Muscle of leg (tissue), 16 donors: ENCODE measurements at places on chromosomes 1 and 21. TPM values are rescaled to one million over a fixed set of nuclear protein-coding genes. Genes with fewer than 3 reads are reported as not detected.

PAPPA2 gene
- 0.46 TPM for polyA plus RNA-seq

EDARADD gene
- polyA plus RNA-seq = 1.1 TPM

C1QB gene
- 23.6 TPM for polyA plus RNA-seq

DNA sequence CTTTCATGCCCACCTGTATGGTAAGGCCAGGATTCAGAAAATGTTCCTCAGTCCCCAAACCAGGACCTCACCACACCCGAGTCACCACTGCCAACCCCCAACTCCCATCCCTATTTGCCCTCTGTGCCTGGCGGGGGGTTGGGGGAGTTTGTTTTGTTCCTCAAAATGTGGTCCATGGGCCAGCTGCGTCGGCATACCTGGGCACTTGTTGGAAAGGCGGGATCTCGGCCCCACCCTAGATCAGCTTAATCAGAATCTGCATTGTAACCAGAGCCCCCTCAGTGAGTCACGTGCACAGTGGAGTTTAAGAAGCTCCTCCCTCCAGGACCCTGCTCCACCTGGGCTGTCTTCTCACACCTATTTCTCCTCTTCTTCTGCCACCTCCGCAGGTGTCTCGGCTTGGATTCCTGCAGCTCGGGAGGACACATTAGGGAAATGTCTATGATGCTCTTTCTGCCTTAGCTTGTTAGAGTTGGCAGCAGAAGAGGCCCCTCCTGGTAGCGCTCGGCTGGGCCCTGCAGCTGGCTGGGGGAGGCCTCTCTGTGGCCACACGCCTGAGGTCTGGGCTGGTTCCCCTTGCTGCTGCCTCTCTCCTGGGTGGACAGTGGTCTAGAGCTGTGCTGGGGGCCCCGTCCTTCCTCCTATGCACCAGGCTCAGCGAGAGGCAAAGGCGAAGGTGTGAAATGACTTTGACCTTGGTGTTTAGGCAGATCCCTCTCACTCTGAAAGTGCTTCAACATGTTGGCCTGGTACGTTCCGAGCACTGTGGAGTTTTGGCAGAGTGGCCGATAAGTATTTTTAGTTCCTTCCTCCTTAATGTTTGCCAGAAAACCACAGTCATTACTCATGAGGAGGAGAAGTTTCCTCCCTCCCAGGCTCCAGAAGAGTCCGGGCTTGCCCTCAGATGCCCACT is 41.8 kb upstream of the CAMTA1 start:
- peaks cover 2% of the 10 kb centered on the region for H3K27me3 ChIP-seq
- peaks cover 7% of the 10 kb centered on the region for H3K4me1 ChIP-seq
- no peak overlapping the region for H3K4me3 ChIP-seq
- DNase-seq = peak; percentile 89

GRCh38 chr1:182493063-182493462 is 43.1 kb downstream of the RGSL1 start:
- H3K36me3 ChIP-seq = no peaks in the 10 kb centered on the region
- H3K27me3 ChIP-seq = no peaks in the 10 kb centered on the region
- DNase-seq = no peak
- no peaks in the 10 kb centered on the region for H3K4me1 ChIP-seq
- H3K4me3 ChIP-seq = no peak overlapping the region
- H3K27ac ChIP-seq = no peak overlapping the region

SLFNL1 gene
- polyA plus RNA-seq = 0.45 TPM

DNA sequence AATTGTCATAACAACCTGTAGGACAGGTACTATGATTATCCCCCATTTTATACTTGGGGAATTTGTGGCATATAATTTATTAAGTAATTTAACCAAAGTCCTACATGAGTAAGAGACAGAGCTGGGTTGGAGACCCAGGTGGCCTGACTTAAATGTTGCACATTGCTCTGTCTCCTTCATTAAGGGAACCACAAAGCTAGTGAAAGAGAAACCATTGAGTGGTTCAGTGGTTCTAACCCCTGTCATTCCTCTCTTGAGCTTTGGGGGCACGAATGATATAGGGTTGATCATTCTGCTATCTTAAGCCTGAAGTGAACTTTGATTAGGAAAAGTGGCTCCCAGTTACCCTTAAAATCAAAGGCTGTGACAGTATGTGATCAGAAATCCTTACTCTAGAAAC is 5.3 kb upstream of the MAP3K7CL start:
- no peak overlapping the region for H3K27ac ChIP-seq
- no peak for DNase-seq
- no peaks in the 10 kb centered on the region for H3K36me3 ChIP-seq
- H3K27me3 ChIP-seq = no peaks in the 10 kb centered on the region
- no peak overlapping the region for H3K4me3 ChIP-seq

CRNN gene
- not detected for polyA plus RNA-seq

- DNase-seq = no peak
- no peaks in the 10 kb centered on the region for H3K36me3 ChIP-seq
- H3K27ac ChIP-seq = no peak overlapping the region
- peaks cover 32% of the 10 kb centered on the region for H3K4me1 ChIP-seq
Observed at GRCh38 chr1:116697548-116698243, 30.2 kb upstream of the IGSF3 start.
